ENCODE measurements at places on chromosomes 6 and 20. TPM values are rescaled to one million over a fixed set of nuclear protein-coding genes. Genes with fewer than 3 reads are reported as not detected.
A peak's percentile ranks its signal among the peaks of the same experiment; 100 is the strongest.

The RNF182 gene
- 0.33 TPM for total RNA-seq

The BFSP1 gene
- total RNA-seq = 0.51 TPM

The TGM3 gene
- total RNA-seq = not detected

The NKX2-4 gene
- not detected for total RNA-seq

The PCMT1 gene
- total RNA-seq = 46.6 TPM

GRCh38 chr20:58669287-58670006 is 18.4 kb downstream of the STX16 start:
- no peak for DNase-seq
- peaks cover 68% of the 10 kb centered on the region for H3K36me3 ChIP-seq
- no peak overlapping the region for H3K4me3 ChIP-seq
- H3K27ac ChIP-seq = no peak overlapping the region

- peaks cover 94% of the 10 kb centered on the region for H3K36me3 ChIP-seq
- no peak overlapping the region for H3K4me3 ChIP-seq
- no peaks in the 10 kb centered on the region for H3K4me1 ChIP-seq
- H3K27ac ChIP-seq = no peak overlapping the region
- DNase-seq = no peak
Observed at GRCh38 chr6:4125933-4126864, 9.2 kb downstream of the ECI2 start.

DNA sequence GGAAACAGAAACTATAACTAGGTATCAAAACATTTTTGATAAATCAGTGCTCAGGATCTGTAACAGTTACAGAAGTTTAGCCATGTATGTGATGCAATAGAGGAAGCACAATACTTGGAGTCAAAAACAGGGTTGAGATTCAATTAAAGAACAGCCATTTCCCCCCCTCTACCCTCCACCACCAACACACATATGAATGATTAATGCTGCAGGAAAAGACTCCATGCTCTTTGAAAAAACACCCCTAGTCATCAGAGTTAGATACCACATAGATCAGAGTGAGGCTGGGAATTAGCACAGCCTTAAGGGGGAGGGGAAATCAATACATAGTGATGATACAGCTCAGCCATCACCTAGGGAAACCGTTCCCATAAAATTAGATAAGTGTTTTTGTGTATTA is 108.9 kb upstream of the EMILIN3 start:
- H3K27me3 ChIP-seq = no peaks in the 10 kb centered on the region
- peaks cover 15% of the 10 kb centered on the region for H3K4me1 ChIP-seq
- peaks cover 20% of the 10 kb centered on the region for H3K36me3 ChIP-seq
- H3K4me3 ChIP-seq = no peak overlapping the region
- H3K27ac ChIP-seq = no peak overlapping the region

DNA sequence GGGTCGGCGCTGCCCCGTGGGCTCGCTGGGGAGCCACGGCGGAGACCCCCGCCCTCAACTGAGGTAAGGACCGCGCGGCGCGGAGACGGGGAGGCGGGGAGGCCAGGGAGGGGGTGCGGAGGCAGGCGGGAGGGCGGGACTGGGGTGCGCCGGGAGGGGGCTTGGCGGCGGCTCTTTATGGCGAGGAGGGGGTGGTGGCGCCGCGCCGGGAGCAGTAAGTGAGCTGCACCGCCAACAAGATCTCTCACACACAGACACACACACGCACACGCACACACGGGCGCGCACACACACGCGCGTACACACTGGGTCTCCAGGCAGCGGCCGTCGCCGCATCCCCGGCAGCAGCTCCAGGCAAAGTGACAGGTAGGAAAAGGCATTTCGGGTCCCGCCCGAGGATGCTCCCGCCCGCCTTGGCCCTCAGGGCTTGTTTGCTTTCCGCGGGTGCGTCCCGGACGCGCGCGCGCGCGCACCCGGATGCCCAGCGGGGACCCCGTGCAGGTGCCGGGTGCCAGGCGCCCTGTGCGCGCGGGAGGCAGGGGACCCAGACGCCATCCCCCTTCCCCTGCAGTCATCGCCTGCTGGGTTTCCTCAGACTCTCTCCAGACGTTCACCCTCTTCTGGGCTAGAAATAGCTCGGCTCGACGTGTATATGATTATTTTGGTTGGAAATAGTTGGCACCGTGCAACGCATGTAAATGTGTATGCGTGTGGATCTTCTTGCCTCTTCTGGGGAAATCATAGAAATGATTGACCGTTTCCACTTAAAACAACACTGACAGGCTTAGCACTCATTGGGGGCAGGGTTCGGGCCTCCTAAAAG is at the start of gene PLCB4:
Gene PLCB4 (plus strand): TSS at position 247 of the 823 bp plus-strand sequence. CDS start 238,728 bp downstream, outside the sequence.
- H3K36me3 ChIP-seq = no peaks in the 10 kb centered on the region
- no peak for DNase-seq
- no peak within 1 kb of the TSS for H3K27ac ChIP-seq
- H3K4me1 ChIP-seq = peaks cover 3% of the 10 kb centered on the region
- H3K4me3 ChIP-seq = peak within 1 kb of the TSS; percentile 1
- peaks cover 18% of the 10 kb centered on the region for H3K27me3 ChIP-seq

- no peaks in the 10 kb centered on the region for H3K27me3 ChIP-seq
- no peak for DNase-seq
- no peaks in the 10 kb centered on the region for H3K4me1 ChIP-seq
Observed at GRCh38 chr20:42721923-42722322, 467.8 kb downstream of the PTPRT start.

DNA sequence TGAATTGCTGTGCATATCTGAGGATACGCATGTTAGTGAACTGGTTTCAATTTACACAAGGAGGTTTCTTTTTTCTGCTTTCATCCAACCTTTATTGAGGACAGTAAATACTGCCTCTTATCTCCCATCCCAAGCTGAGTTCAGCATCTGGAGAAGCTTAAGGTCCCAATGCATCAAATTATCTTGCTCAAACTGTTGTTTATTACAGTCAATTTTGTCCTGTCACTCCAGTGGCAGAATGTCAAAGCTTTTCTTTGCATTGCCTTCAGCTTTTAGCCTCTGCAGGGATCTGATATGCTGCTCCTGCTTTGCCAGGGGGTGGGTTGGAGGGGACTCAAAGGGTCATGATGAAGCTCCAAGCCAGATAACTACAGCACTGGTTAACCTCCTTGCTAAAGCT is 435.4 kb upstream of the SOX4 start:
- no peaks in the 10 kb centered on the region for H3K27me3 ChIP-seq
- H3K27ac ChIP-seq = no peak overlapping the region
- H3K4me1 ChIP-seq = no peaks in the 10 kb centered on the region
- no peak overlapping the region for H3K4me3 ChIP-seq
- no peak for DNase-seq

GRCh38 chr6:44221961-44222335 is 1.4 kb upstream of the SLC29A1 start:
- no peaks in the 10 kb centered on the region for H3K27me3 ChIP-seq
- no peak for DNase-seq
- H3K27ac ChIP-seq = peak overlapping the region; percentile 54
- H3K4me1 ChIP-seq = peaks cover 63% of the 10 kb centered on the region
- peak overlapping the region; percentile 36 for H3K4me3 ChIP-seq

DNA sequence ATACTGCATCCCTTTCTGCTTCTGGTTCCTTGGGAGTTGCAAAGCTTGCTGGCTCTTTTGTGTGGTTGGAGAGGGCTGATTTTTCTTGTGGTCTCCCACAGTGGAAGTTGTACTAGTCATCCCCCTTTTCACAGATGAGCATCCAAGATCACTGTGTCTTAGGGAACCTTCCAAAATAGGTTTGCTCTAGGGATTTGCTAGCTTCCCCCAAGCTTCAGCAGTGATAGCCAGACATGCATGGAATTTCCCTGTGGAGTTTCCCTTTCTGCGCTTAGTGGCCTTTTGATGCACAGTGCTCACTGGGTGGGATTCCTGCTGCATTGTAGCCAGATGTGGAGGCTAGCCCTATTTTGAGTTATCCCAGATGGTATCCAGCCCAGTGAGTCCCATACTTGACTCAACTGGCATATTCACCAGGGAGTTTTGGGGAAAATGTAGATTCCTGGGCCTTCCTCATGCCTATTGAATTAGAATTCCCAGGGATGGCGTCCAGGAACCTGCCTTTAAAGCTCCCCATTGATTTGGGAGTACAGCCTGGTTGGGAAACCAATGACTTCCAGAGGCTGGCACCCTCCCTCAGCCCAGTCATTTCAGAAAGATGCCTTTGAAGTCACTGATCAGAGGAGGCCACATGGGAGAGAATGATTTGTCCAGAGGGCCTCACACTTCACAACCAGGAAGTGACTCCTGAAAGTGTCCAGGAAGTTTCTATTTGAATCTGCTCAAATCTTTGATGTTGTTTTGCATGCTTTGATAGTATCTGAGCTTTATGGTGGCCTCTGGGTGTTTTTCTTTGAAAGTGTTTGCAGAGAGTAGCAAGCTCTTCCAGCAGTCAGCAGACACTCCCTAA is 25.9 kb downstream of the PPARD start:
- H3K4me1 ChIP-seq = peaks cover 34% of the 10 kb centered on the region
- DNase-seq = no peak
- peaks cover 10% of the 10 kb centered on the region for H3K36me3 ChIP-seq
- no peak overlapping the region for H3K27ac ChIP-seq

GRCh38 chr6:340186-340955 is 48.1 kb downstream of the DUSP22 start:
- H3K4me1 ChIP-seq = peaks cover 62% of the 10 kb centered on the region
- no peak overlapping the region for H3K4me3 ChIP-seq
- peak; percentile 81 for DNase-seq
- no peaks in the 10 kb centered on the region for H3K27me3 ChIP-seq

- H3K27me3 ChIP-seq = no peaks in the 10 kb centered on the region
- H3K36me3 ChIP-seq = no peaks in the 10 kb centered on the region
- no peaks in the 10 kb centered on the region for H3K4me1 ChIP-seq
- H3K27ac ChIP-seq = no peak overlapping the region
Observed at GRCh38 chr6:17923401-17923863, 64.0 kb downstream of the KIF13A start.

GRCh38 chr6:16318538-16318937 is 80.2 kb downstream of the GMPR start:
- H3K4me1 ChIP-seq = peaks cover 28% of the 10 kb centered on the region
- H3K4me3 ChIP-seq = no peak overlapping the region
- no peaks in the 10 kb centered on the region for H3K27me3 ChIP-seq
- H3K36me3 ChIP-seq = no peaks in the 10 kb centered on the region
- no peak overlapping the region for H3K27ac ChIP-seq

DNA sequence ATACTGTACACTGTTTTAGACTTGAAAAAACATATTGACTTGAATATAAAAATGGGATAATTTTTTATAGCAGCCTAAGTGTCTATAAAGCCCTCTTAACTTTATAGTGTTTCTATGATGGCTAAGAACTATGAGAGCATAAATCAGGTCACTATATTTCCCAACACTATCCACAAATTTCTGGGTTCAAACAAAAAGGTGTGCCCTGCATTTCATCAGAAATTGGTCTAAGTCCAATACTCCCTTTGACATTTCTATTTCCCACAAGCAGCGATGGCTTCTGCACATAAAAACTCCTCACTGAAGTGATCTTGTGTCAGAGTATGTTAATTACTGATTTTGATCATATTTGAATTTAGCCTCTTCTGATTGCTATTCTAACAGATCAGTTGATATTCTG is 143.9 kb downstream of the WDR27 start:
- DNase-seq = no peak
- H3K27me3 ChIP-seq = no peaks in the 10 kb centered on the region
- peaks cover 20% of the 10 kb centered on the region for H3K36me3 ChIP-seq
- H3K4me1 ChIP-seq = peaks cover 8% of the 10 kb centered on the region

DNA sequence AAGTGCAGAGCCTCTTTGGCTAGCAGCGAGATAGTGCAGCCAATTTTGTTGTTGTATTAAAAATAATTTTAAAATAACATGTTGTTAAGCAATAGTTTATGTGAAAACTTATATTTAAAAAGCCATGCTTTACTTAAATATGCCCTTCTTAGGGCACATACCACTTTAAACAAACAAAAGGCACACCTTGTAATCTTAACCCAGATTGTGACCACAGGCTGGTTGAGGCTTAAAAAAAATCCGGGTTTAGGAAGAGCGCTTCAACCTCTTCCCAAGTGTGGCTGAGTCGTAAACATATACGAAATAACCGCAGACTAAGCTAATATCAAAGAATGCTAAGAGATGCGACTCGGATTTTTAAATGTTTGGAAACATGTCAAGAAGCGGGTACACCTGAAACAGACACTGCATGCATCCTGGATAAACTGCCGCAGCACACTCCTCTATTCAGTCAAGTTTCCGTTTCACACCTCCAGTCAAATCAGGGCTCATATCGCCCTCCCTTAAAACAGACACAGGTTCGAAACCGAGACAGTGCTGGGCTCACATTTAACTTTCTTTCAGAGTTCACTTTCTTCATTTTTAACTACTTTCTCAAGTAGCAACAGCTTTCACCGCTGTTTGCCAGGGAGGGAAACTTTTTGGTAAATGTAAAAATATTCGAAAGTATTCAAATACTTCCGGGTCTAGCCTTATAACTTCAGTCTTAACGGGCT is 1.5 kb downstream of the DEK start:
- DNase-seq = no peak
- peak overlapping the region; percentile 94 for H3K27ac ChIP-seq
- no peaks in the 10 kb centered on the region for H3K36me3 ChIP-seq

GRCh38 chr6:36386495-36387439 is 702 bp downstream of the ETV7 start:
- DNase-seq = no peak
- H3K36me3 ChIP-seq = no peaks in the 10 kb centered on the region
- peak overlapping the region; percentile 62 for H3K4me3 ChIP-seq
- H3K27ac ChIP-seq = peak overlapping the region; percentile 52
- H3K4me1 ChIP-seq = peaks cover 27% of the 10 kb centered on the region

DNA sequence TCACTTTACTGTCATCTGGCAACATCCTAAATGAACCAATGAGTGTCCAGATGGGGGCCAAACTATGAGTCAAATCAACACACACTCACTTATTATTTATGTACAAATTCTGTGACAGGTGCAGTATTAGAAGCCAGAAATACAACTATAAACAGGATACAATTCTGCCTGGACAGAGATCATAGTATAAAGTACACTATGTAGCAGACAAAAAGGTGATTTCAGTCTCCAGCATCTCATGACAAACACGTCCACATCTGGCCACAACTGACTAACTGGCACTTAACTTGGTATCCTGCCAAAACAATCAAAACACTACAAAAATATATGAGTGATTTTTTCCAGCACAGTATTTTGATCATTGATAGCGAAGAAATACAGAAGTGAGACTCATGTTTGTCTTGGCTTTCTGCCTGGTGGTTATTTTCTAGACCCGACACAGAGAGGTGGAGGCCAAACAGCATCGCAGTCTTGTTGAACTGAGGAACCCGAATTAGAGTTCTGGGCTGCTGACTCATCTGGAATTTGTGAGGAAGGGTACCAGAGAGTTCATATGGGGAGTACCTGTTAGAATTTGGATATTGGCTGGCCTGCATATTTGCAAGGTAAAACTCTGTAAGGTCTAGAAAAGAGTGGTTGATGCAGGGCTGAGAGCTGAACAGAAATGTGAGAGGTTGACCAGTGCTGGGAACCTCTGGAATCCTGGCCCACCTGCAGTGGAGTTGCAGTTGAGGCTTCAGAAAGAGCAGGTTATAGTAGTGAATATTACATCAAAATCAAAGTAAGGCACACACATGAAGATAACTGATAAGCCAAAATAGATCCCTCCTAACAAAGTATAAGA is 475.2 kb downstream of the PTPRT start:
- no peak overlapping the region for H3K27ac ChIP-seq
- H3K27me3 ChIP-seq = no peaks in the 10 kb centered on the region
- no peak overlapping the region for H3K4me3 ChIP-seq
- no peaks in the 10 kb centered on the region for H3K36me3 ChIP-seq
- H3K4me1 ChIP-seq = no peaks in the 10 kb centered on the region

GRCh38 chr6:30818391-30818841 is 65.9 kb upstream of the DDR1 start:
- H3K27ac ChIP-seq = peak overlapping the region; percentile 55
- no peak for DNase-seq

Measured in spleen (tissue), 13 donors.